ENCODE measurements at places on chromosomes 2 and 18. TPM values are rescaled to one million over a fixed set of nuclear protein-coding genes. Genes with fewer than 3 reads are reported as not detected.

DNA sequence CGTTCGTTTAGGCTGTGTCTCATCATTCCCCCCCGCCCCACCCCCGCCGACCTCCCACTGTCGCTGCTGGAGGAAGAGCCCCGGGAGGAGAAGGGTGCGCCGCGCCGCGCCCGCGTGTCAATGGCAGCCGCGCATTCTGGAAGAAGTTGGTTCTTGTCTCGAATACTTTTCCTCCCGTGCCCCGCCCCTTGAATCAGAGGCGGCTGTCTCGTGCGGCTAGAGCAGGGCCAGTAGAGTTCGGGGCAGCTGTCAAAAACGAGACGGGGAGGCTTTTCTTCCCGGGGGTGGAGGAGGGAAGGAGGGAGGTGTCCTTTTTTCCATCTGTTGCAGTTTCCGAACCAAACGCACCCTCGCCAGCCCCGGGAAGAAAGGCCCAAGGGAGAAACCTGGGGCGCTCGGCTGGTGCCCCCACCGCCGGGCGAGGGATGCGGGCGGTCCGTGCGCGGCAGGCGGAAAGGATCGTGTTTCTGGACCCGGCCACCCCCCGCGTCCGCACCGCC is 410 bp upstream of the TGIF1 start:
- H3K4me1 ChIP-seq, result peaks cover 7% of the 10 kb centered on the region
- H3K36me3 ChIP-seq, result no peaks in the 10 kb centered on the region
- H3K4me3 ChIP-seq, result peak overlapping the region; percentile 79
- peak overlapping the region; percentile 100 for H3K27ac ChIP-seq
- DNase-seq, result no peak

- H3K36me3 ChIP-seq, result no peaks in the 10 kb centered on the region
- H3K27ac ChIP-seq, result no peak overlapping the region
- H3K4me1 ChIP-seq, result no peaks in the 10 kb centered on the region
- DNase-seq, result no peak
These were observed 68.6 kb upstream of the PELI1 start for GRCh38 chr2:64212801-64213321.

- no peak for DNase-seq
- no peaks in the 10 kb centered on the region for H3K27me3 ChIP-seq
- no peak overlapping the region for H3K27ac ChIP-seq
- H3K4me1 ChIP-seq, result no peaks in the 10 kb centered on the region
- no peaks in the 10 kb centered on the region for H3K36me3 ChIP-seq
- no peak overlapping the region for H3K4me3 ChIP-seq
These were observed 614.9 kb downstream of the ARHGAP15 start for GRCh38 chr2:143744114-143744513.

GRCh38 chr2:121599963-121600651 is 49.2 kb downstream of the CLASP1 start:
- H3K27ac ChIP-seq, result no peak overlapping the region
- H3K27me3 ChIP-seq, result no peaks in the 10 kb centered on the region

DNA sequence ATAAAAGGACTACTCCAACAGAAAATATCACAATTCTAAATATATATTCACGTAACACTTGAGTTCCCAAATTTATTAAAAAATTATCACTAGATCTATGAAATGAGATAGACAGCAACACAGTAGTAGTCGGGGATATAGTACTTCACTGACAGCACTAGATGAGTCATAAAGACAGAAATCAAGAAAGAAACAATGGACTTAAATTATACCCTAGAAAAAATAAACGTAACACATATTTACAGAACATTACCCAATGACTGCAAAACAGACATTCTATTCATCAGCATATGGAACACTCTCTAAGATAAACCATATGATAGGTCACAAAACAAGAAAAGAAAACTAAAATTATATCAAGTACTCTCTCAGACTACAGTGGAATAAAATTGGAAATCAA is 429.4 kb downstream of the MBD2 start:
- H3K36me3 ChIP-seq, result no peaks in the 10 kb centered on the region
- DNase-seq, result no peak
- H3K4me1 ChIP-seq, result no peaks in the 10 kb centered on the region
- H3K27ac ChIP-seq, result no peak overlapping the region
- no peak overlapping the region for H3K4me3 ChIP-seq

DNA sequence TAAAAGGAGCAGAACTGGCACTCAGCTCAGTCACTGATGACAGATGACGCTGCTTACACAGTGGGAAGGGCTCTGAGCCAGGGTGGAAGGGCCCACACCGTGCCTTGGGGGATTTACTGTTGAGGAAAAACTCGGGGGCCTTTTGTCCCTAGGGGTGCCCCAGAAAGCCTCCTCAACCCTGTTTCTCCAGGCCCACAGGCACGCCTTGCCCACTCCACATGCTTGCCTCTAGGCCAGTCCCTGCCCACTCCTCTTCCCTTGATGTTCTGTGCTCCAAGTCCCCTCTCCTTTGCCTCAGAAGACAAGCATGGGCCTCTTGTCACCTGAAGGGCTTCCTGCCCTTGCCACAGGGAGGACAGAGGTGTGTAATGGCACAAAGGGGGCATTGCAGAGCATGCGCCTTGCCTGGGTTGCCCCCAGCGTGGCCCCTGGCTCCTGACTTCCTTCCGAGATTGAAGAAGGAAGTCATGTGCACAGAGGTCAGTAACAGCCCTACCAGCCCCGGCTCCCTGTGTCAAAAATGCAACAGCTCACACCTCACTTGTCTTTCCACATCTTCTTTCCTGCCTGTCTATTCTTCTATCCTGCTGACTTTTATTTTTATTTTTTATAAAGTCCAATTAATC is 65.1 kb downstream of the LIPG start:
- H3K27ac ChIP-seq, result no peak overlapping the region
- no peaks in the 10 kb centered on the region for H3K36me3 ChIP-seq
- H3K4me1 ChIP-seq, result no peaks in the 10 kb centered on the region
- no peak for DNase-seq
- H3K27me3 ChIP-seq, result no peaks in the 10 kb centered on the region

- H3K27ac ChIP-seq, result no peak overlapping the region
- no peaks in the 10 kb centered on the region for H3K4me1 ChIP-seq
- DNase-seq, result no peak
- no peaks in the 10 kb centered on the region for H3K27me3 ChIP-seq
- H3K4me3 ChIP-seq, result no peak overlapping the region
These were observed 112.4 kb downstream of the SPP2 start for GRCh38 chr2:234162861-234163260.

- no peak for DNase-seq
- no peak overlapping the region for H3K27ac ChIP-seq
- no peak overlapping the region for H3K4me3 ChIP-seq
- no peaks in the 10 kb centered on the region for H3K36me3 ChIP-seq
- no peaks in the 10 kb centered on the region for H3K27me3 ChIP-seq
These were observed 1011.3 kb upstream of the CELF4 start for GRCh38 chr18:38576916-38577315.

GRCh38 chr2:174688079-174688478 is 76.2 kb downstream of the CHRNA1 start:
- no peak overlapping the region for H3K4me3 ChIP-seq
- DNase-seq, result no peak
- no peaks in the 10 kb centered on the region for H3K27me3 ChIP-seq
- no peaks in the 10 kb centered on the region for H3K36me3 ChIP-seq

GRCh38 chr2:234967201-234967869 is 15.5 kb downstream of the SH3BP4 start:
- H3K4me3 ChIP-seq, result no peak overlapping the region
- no peak for DNase-seq
- H3K4me1 ChIP-seq, result peaks cover 3% of the 10 kb centered on the region
- no peaks in the 10 kb centered on the region for H3K36me3 ChIP-seq
- no peak overlapping the region for H3K27ac ChIP-seq

DNA sequence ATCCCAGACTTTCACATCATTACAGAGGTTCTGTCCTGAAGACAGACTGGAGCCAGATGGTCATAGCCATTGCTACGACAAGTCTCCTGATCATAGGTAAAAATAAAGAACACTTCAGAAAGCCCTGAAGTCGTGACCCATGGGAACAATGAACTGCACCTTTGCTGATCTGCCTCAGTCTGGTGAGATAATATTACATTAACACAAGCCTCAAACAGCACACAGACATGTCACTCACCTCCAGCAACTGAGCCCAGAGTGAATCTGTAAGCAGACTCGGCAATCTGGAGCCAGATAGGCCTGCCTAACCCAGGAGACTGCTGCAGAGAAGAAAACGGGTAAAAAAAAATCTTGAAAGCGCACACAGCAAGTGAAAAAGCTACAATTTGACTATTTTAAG is 79.2 kb downstream of the SLC25A12 start:
- DNase-seq, result no peak
- H3K36me3 ChIP-seq, result no peaks in the 10 kb centered on the region
- no peaks in the 10 kb centered on the region for H3K27me3 ChIP-seq
- no peak overlapping the region for H3K27ac ChIP-seq
- no peak overlapping the region for H3K4me3 ChIP-seq

DNA sequence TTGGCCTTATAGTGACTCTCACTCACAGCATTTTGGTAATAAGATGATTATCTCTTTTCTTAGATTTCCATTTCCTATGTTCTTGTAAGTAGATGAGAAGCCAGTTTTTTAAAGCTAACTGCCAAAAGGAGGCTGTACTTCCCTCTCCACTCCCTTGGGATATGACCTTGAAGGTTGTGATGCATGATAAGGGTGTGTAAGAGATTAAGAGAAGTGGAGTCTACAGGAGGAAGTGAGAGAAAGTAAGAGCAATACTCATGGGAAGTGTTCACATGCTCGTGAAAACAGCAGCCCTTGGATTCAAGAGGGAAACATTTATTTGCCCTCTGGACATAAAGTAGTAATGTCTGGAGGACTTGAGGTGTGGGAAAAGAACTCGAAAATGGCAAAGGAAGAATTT is 171.5 kb downstream of the EVA1A start:
- no peaks in the 10 kb centered on the region for H3K27me3 ChIP-seq
- H3K27ac ChIP-seq, result no peak overlapping the region
- H3K4me1 ChIP-seq, result no peaks in the 10 kb centered on the region
- no peak overlapping the region for H3K4me3 ChIP-seq
- no peaks in the 10 kb centered on the region for H3K36me3 ChIP-seq

DNA sequence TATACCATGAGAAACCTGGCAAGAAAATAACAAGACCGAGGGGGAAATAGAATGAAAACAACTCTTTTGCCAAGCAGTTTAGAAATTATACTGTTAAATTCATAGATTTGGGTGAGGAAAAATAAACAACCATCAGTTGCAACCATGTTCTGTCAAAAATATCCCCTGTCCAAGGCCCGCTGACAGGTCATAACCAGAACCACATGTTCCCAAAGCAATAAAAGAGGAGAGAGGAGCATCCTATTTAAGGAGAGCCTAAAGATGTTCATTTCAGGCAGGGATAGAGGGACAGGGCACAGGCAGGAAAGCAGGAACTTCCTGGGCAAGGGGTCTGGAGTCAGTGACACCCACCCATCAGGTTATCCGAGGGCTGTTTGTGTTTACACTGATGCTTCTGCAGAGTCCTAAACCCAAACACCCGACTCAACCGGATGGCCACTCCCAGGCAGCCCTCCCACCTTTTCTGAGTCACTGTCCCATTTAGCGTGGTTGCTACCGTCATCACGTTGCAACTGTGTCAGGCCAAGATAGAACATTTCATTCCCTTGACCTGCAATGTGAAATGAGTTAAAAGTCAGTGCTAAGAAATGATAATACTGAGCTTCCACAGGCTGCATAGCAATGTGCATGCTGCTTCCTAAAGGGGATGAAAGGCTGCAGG is 468.3 kb upstream of the RAB12 start:
- H3K4me1 ChIP-seq, result no peaks in the 10 kb centered on the region
- no peaks in the 10 kb centered on the region for H3K27me3 ChIP-seq
- no peak overlapping the region for H3K4me3 ChIP-seq
- no peak overlapping the region for H3K27ac ChIP-seq
- DNase-seq, result no peak

The MYL1 gene
- not detected for total RNA-seq

The MAP3K20 gene
- 21.3 TPM for total RNA-seq

The GALR1 gene
- not detected for total RNA-seq

The ABI2 gene
- 69.1 TPM for total RNA-seq

The STK17B gene
- total RNA-seq, result 8.4 TPM

The VPS4B gene
- total RNA-seq, result 16.7 TPM
